T-helper 2 cell treated with Interferon-gamma antibody and Interleukin-4, amounts not matched to agents 5 μg/mL and 100 μg/mL, for 36 hours (primary cell): ENCODE measurements at places on chromosomes 1 and 21.

GRCh38 chr1:102434421-102434820 is 437.7 kb upstream of the OLFM3 start:
- DNase-seq = no peak

DNA sequence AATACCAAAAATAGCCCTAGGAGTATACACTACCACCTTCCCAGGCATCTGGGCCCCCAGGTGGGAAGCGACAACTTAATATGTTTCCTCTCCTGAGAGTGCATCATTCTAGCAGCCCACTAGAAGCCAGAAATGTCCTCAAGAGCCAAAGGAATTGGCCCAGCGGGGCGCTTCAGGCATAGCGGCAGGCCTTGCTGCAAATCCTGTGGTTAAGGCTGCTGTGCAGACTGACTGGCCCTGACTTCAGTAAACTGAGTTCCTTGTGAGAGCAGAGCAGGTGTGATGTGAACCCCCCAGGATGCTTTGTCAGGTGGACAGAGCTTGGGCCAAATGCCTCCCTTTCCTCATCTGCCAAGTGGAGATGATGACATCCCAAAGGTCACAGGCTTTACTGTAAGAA is 29.7 kb upstream of the LDLRAP1 start:
- no peak for DNase-seq

GRCh38 chr21:46124926-46125845 is 27.3 kb downstream of the COL6A2 start:
- DNase-seq = no peak

- no peak for DNase-seq
Observed at GRCh38 chr1:110706621-110707020, 31.9 kb upstream of the KCNA3 start.

DNA sequence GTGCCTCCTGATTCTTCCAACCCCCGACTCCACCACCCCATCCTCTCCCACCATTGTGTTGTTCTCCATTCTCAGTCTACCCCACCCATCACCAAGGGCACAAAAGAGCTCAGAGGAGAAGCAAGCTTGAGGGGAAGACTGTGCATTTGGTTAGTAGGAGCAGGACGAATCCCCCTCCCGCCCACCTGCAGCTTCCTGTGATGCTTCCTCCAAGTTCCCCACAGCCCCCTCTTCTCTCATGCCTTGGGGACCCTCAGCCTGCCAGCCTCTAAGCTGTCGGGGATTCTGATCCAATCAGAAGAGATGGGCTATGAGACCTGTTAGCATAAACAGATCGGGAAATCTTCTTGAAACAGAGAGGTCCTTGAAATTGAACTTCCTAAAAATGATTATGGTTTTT is 22.2 kb upstream of the CAPZB start:
- no peak for DNase-seq

GRCh38 chr21:29721221-29721620 is 218.6 kb downstream of the GRIK1 start:
- DNase-seq = no peak

GRCh38 chr1:116106646-116107045 is 4.6 kb upstream of the MAB21L3 start:
- no peak for DNase-seq

DNA sequence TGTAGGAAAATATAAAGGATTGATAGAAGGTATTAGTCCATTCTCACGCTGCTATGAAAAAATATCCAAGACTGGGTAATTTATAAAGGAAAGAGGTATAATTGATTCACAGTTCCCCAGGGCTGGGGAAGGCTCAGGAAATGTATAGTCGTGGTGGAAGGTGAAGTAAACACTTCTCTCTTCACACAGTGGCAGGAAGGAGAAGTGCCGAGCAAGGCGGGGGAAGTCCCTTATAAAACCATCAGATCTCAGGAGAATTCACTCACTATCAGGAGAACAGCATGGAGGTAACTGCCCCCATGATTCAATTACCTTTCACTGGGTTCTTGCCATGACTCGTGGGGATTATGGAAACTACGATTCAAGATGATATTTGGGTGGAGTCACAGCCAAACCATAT is 1806.0 kb downstream of the MRPL39 start:
- no peak for DNase-seq

- DNase-seq = no peak
Observed at GRCh38 chr1:148308832-148309458, 156.9 kb upstream of the NBPF11 start.

- DNase-seq = no peak
Observed at GRCh38 chr1:41501581-41501980, 17.1 kb upstream of the EDN2 start.

- DNase-seq = peak; percentile 73
Observed at GRCh38 chr21:45818276-45818903, 163.2 kb upstream of the COL6A1 start.

GRCh38 chr1:102872526-102872925 is 235.8 kb downstream of the COL11A1 start:
- no peak for DNase-seq

GRCh38 chr1:205271277-205271676 is 43.5 kb downstream of the TMCC2 start:
- DNase-seq = no peak

DNA sequence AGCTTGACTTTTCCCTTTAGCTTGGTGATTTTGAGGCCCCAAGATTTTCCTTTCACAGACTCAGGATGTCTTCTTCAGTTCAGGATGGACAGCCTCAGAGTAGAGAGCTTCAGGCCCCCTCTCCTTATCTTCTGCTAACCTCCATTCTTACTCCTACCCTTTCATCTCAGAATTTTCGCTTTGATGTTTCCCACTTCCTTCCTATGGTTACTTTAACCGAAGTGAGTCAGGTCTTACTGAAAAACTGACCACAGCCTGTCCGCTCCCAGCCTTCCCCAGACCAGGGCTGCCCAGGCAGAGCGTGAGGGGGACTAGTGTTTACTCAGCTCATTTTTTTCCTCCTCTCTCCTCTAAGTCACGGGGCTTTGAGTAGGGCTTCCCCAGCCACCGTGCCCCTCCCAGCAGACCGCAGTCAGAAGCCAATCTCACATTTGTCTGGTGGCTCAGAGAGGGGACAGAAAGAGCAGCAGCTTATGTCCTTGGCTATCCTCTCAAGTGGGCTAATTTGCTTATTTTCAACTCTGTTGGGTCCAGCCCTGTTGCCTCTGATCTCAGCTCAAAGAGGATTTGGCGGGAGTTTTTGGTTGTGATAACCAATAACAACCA is 4.2 kb upstream of the IL19 start:
- peak; percentile 80 for DNase-seq

DNA sequence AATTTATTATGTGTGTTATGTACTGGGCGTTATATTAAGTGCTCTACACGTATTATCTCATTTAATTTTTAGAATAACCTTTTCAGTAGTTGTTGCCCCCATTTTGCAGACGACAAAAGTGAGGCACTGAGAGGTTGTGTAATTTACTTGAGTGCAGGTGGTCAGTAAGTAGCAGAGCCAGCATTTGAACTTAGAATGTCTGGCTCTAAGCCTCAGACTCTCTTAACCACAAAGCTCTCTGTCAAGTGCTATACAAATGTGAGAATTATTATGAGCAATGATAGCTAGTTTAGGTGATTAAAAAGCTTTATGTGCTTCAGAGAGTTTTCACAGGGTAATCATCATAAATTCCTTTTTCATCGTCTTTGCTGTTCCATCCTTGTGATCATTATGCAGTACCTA is 96.3 kb upstream of the UBE2U start:
- no peak for DNase-seq

DNA sequence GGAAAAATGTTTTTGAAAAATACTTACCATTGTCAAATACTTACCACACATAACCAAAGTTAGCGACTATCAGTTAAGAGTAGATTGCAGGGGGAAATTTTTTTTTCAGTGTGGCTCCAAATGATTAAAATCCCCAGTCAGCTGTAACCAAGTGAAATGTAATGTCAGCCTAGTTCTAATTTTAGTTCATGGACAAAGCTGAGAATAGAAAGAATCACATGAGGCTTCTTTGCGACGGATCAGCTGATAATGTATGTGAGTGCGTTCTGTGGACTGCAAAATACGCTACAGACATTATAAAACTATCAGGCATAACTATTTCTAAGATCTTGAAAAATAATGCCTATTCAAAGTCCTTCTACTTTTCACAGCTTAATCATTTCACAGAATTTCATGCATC is at the start of gene LRRC39:
Gene LRRC39, minus strand, starts transcription at position 166 of the 400 bp plus-strand sequence. CDS start 9,740 bp downstream, outside the sequence.
- DNase-seq = no peak

GRCh38 chr21:44933918-44934260 is 5.9 kb upstream of the SLX9 start:
- DNase-seq = no peak

DNA sequence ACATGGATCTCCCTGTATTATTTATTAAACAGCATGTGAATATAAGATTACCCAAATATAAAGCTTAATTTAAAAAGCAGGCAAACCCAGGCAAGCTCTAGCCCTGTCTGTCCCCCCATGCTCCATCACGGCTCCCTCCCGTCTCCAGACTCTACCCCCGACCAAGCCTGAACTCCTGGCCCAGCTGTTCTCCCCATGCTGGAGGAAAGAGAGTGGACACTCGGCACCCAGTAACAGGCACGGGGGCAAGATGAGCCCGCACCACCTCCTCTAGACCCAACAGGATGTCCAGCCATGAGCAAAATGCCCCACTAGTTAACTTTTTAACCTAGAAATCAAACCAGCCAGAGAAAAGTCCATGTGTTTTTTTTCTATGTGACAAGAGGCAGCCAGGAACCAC is 19.3 kb downstream of the SLC19A1 start:
- DNase-seq = no peak

DNA sequence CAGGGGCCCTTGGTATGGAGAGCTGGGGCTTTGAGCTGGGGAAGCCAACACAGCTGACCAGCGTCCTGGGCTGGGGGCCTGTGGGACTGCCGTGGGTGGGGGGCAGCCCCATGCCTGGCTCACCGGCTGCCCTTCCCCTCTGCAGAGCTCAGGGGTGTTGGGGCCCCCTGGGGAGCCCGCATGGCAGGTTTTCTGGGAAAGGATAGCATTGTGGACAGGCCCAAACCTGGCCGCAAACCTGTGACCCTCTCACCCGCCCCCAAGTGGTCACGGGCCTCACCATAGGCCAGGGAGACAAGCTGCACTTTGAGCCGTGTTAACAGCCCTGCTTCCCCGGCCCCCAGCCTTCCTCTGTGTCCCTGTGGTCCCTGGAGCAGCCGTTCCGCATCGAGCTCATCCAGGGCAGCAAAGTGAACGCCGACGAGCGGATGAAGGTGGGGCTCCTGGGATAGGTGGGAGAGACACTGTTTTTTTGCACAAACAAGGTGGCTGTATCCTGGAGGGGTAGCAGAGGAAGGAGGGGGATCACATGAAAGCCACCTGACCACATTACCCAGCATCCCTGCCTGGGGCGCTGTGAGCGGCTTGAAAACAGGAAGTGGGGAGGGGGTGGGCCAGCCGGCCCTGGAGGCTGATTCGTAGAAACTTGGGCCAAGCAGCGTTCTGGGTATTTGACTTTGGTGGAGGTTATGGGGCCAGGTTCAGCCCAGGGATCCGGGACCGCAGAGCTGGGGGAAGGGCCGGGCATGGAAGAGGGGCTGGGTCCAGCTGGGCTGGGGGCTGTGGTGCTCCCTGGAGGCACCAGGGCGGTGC is 65.9 kb downstream of the PIK3CD start:
- peak; percentile 81 for DNase-seq

DNA sequence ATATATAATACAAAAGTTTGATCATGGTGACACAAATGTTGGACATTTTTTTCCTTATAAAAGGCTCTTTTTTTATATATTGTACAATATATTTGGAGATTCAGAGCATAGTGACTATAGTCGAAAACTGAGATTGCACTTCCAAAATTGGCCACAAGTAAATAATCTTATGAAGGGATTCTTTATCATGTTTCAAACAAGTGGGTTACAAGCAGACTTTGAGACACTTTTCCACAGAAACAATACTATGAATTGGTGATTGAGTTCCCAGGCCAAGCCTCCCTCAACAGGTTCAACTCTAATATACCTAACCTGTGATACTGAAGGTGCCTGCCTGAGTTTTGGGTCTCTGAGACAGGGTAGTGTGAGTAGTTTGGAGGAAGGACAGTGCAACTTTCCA is 13.8 kb downstream of the LEPR start:
- DNase-seq = no peak

DNA sequence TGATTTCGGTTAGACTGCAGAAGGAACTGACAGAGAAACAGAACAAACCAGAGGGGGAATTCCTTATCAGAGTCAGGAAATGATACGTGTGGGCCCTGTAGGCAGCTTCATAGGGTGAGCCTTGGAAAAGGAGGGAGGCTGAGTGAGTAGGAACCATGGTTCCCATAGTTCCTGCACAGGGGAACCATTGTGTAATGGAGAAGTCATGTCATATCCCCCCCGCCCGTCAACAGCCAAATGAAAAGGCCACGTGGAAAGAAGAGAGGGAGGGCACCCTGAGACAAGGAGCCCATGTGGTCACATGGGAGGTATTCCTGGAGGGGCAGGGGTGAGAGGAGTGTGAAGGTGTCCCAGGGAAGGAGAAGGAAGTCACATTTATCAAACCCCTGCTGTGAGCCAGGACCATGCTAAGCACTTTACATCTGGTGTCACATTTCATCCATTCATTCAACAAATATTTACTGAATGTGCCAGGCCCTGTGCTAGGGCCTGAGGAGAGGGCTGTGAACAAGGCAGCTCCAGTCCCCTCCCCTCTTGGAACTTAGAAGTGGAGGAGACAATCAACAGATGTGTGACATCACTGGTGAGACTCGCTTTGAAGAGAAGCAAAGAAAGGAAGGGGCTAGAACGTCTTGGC is 15.7 kb upstream of the FGR start:
- DNase-seq = no peak

DNA sequence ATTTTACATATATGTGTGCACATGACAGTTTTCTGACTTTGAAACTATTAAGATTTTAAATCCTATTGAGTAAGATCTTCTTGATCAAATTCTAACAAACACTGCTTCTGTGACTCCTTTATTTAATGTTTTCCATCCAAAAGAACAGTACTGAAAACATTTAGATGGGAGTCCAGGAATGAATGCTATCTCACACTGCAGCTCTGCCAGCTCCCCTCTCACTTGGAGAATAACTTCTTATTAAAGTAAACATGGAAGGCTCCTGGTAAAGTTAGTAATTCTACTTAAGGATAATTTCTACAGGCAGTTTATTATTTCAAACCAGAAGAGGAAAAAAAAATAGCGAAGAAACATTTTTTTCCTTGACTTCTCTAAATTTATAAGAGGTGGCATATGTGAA is 349.1 kb downstream of the DPYD start:
- no peak for DNase-seq

DNA sequence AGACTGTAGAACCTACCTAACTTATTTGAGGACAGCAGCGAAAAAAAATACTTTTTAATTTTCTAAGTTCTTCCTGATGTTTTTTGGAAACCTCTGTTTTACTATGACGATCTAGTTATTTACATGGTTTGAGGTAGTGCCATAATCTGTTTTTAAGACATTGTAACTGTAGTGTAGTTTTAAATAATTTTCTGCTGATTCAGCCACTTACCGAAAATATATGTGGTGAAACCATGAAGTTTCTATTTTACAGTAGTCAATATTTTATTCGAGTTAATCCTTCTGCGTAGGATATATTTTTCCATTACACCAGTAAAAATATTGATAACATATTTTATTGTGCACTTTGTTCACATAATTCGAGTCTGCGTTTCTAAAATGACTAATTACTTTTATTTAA is 121.7 kb upstream of the RRP15 start:
- no peak for DNase-seq
